ENCODE measurements at places on chromosomes 1 and 21. TPM values are rescaled to one million over a fixed set of nuclear protein-coding genes. Genes with fewer than 3 reads are reported as not detected.

GRCh38 chr1:212712451-212713303 is 13.0 kb upstream of the BATF3 start:
- DNase-seq: no peak
- no peak overlapping the region for H3K27ac ChIP-seq
- no peaks in the 10 kb centered on the region for H3K4me1 ChIP-seq
- H3K27me3 ChIP-seq: no peaks in the 10 kb centered on the region
- H3K4me3 ChIP-seq: no peak overlapping the region
- no peaks in the 10 kb centered on the region for H3K36me3 ChIP-seq

Gene TTC22
- total RNA-seq: not detected

Gene NCMAP
- not detected for total RNA-seq

Gene KRTAP19-3
- total RNA-seq: 1.0 TPM

DNA sequence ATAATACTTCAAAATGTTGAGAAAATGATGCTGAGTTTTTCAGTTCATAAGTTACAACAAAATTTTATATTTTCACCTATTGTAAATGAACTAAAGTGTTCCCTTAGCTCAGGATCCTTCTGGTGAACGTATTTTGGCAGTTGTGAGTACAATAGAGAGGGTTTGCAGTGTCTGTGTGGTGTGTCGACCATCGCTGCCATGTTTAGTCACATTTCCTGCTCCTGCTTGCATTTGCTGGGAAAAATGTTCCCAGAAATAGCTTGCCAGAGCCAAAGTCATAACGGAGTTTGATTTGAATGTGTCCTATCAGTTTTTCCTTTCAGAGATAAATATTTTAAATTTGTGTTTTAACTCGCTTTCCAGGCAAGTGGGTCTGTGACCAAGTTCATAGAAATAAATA is 117.1 kb upstream of the COL6A1 start:
- no peaks in the 10 kb centered on the region for H3K27me3 ChIP-seq
- H3K4me3 ChIP-seq: no peak overlapping the region
- H3K4me1 ChIP-seq: no peaks in the 10 kb centered on the region
- no peak overlapping the region for H3K27ac ChIP-seq

- no peak overlapping the region for H3K4me3 ChIP-seq
- DNase-seq: no peak
- H3K36me3 ChIP-seq: no peaks in the 10 kb centered on the region
These were observed 184.1 kb upstream of the RNPC3 start for GRCh38 chr1:103341377-103341880.

GRCh38 chr1:204692325-204692840 is 6.8 kb upstream of the LRRN2 start:
- H3K4me1 ChIP-seq: no peaks in the 10 kb centered on the region
- H3K27ac ChIP-seq: no peak overlapping the region
- no peak overlapping the region for H3K4me3 ChIP-seq
- no peaks in the 10 kb centered on the region for H3K27me3 ChIP-seq
- no peaks in the 10 kb centered on the region for H3K36me3 ChIP-seq

Gene FGR
- 5.4 TPM for total RNA-seq
